ENCODE measurements at places on chromosomes 5 and 9.
A peak's percentile ranks its signal among the peaks of the same experiment; 100 is the strongest.

GRCh38 chr9:104342552-104342951 lies 161.5 kb upstream of the OR13F1 start:
- no peak for DNase-seq

DNA sequence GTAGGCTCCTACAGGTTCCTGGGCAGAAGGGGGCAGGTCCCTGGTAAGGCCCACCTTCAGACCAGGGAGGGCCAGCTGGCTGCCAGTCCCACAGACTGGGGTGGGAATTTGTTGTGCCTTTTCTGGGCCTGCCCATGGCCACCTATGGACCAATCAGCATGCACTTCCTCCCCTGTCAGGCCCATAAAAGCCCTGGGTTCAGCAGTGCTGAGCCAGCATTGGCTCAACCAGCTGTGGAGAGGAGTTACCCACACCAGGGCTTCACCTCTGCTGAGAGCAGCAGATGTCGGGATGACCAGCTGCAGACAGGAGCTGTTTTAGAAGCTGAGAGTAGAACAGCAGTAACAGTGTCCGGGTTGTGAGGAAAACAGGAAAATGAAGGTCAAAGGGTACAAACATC lies 373.4 kb upstream of the ACO1 start:
- no peak for DNase-seq

GRCh38 chr5:33538201-33538600 lies 97.4 kb downstream of the TARS1 start:
- no peak for DNase-seq

DNA sequence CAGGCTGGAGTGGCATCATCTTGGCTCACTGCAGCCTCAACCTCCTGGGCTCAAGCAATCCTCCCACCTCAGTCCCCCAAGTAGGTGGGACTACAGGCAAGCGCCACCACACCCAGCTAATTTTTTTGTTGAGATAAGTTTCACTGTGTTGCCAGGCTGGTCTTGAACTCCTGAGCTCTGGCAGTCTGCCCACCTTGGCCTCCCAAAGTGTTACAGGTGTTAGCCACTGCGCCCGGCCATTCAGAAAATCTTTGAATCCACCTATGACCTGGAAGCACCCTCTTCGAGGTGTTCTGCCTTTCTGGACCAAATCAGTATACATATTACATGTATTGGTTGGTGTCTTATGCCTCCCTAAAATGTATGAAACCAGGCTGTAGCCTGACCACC lies 61.4 kb downstream of the KIAA1958 start:
- no peak for DNase-seq

- no peak for DNase-seq
These were observed 186.2 kb upstream of the OTULINL start for GRCh38 chr5:14395411-14395810.

DNA sequence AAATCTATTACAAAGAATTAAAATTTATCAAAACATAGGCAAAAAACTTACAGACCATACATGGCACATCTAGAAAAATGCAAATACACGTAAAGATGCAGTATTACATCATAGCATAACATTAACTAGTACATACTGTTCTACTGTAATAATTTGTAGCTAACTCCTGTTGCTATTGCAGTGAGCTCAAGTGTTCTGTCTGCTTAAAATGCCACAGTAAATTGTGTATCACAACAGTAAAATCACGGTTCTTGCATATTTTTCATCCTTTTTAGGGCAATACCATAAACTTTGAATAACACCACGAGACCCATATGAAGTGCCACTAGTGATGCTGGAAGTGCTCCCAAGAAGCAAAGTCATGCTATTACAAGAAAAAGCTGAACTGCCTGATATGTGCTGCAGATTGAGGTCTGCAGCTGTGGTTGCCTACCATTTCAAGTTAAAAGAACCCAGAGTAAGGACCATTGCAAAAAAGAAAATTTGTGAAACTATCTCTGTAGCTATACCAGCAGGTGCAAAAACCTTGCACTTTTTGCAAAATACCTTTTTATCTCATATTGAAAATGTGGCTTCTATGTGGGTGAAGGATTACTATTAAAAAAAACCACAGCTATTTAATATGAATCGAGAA lies 14.2 kb downstream of the HOMER1 start:
- no peak for DNase-seq

DNA sequence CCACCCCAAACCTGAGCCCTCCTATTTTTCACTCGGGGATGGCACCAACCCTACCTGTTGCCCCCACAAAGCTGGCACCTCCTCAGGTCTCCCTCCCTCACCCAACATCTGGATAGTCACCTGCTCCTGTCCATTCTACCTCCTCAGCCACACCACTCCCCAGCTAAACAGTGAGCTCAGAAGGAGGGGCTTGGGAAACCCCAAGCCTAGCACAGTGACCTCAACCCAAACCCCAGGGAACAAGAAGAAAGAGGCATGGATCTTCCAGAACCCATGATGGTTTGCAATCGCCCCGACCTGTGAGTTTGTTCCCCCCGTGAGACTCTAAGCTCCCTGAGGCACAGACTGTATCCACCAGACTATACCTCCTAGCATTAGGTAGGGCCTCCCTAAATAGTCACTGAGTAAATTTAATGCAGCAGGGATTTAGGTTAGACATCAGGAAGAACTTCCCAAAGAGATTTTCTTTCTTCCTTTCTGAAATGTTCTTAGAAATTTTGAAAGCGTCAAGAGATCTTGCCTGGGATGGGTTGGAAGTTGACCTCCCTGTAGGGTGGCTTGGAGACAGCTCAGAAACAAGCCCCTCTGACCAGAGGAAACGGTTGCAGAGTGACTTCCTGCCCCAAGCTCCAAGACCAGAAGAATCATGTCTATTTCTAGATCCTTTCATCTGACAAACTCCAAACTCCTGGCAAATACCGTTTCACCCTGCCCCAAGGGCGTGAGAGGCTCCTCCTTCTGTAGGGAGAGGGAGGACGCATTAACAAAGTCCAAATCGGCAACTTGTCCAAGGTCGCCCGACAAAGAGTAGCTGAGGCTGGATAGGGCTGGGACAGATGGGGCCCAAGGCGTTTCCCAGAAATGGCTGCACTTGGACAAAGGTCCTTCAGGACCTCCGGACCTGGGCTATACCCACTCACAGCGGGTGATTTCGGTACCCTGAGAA lies 4.1 kb downstream of the FIBCD1 start:
- DNase-seq = no peak

DNA sequence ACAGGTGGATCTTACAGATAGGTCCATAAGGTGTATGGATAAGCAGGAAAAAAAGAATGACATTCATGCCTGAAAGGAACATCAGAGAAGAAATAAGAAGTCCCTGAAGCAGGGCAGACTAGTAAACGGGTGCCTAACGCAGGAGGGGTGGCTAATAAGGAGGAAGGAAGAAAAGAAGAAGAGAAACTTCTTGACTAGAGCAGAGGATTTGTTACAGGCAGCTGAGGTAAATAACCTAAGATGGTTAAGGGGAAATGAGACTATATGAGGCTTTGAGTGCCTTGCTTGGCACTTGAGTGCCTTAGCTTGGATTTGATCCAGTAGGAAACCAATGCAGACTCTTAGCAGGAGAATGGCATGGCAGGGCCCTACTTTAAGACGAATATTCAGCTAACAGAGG lies 313.5 kb upstream of the PDE4D start:
- peak; percentile 21 for DNase-seq

Measured in GM12891 (cell line).